CD4-positive, alpha-beta T cell treated with Interleukin-4 for 1 hour (primary cell): ENCODE measurements at places on chromosomes 4 and X.

GRCh38 chr4:9971711-9972110, 49.6 kb downstream of the SLC2A9 start:
- DNase-seq = no peak

DNA sequence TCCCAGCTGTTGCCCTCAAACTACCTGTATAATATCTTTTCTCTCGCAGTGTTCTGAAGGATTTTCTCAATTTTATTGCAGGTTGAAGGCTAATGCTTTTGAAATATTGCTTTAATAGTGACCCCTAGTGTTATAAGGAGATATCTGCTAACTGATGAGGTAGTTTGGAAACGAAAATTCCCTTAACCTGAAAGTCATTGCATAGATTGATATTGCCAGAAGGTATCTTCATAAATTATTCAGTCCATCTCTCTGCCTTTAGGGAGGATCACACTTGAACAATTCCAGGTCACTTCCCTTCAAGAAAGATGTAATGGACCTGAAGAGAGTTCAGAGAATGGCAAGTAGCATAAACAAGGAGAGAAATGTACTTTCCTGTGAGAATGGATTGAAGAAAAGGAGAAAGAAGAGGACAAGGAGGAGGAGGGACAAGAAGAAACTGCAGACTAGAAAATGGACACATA, 44.1 kb downstream of the TIGD4 start:
- DNase-seq = peak; percentile 52

- no peak for DNase-seq
Measured at GRCh38 chrX:65528293-65528692, 6.3 kb downstream of the LAS1L start.

DNA sequence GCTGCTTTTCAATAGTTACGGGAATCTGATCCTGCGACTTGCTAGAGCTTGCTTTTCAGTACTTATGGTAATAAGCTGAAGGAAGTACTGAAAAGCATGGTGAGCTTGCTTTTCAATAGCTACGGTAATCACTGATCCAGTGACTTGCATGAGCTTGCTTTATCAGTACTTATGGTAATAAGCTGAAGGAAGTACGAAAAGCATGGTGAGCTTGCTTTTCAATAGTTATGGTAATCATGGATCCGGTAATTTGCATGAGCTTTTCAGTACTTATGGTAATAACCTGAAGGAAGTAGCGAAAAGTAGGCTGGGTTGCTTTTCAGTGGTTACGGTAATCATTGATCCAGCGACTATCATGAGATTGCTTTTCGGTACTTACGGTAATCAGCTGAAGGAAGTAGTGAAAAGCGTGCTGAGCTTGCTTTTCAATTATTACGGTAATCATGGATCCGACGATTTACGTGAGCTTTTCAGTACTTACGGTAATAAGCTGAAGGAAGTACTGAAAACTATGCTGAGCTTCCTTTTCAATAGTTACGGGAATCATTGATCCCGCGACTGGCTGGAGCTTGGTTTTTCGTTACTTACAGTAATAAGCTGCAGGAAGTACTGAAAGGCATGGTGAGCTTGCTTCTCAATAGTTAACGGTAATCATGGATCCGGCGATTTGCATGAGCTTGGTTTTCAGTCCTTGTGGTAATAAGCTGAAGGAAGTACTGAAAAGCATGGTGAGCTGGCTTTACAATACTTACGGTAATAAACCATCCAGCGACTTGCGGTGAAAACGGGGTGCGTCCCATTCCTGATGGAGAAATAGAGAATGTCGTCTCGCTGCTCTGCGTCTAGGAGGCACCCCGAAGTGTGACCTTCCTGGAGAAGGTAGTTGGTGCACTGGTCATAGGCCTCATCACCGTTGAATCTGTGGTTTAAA, 6.5 kb downstream of the CRLF2 start:
- DNase-seq = peak; percentile 36

DNA sequence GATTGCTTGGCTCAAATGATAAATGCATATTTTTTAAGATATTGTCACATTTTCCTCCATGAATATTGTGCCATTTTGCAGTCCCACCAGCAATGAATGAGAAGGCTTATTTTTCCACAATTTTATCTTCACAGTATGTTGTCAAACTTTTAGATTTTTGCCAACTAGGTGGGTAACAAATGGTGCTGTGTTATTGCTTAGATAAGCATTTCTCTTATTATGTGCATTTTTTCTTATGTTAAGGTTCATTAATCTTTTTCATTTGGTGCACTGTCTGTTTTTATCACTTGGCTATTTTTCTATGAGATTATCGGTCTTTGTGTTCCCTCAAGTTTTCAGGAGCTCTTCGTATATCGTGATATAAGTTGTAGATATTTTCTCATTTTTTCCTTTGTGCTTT, 13.4 kb upstream of the AFM start:
- DNase-seq = no peak

DNA sequence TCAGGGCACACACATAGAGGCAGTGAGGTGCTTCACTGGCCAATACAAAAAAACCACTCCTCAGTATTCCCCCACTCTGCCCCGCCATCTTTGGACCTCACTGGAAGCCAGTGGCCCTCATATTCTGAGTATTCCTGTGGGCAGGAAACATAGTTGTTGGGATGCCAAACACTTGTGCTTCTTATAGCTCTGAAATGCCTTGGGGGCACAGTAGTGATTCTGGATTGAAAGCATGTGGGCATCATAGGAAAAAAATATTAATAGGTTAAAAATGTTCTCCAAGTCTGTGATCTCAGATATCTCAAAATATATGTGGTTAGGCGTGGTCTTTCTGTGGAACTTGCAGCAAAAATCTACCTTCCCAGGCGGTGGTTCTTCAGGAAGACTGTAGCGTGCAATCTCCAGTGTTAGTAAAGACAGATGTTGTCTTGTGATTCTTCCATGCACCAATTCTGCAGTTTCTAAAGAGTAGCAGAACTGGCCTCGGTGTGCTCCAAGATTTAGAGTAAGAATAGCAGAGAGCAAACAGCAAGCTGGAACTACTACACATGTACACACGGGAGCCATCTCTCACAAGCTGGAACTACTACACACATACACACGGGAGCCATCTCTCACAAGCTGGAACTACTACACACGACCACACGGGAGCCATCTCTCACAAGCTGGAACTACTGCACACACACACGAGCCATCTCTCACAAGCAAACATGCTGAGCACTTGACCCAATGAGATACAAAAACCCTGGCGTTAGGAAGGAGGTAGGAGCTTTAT, 8.0 kb upstream of the TENM3 start:
- DNase-seq = no peak

DNA sequence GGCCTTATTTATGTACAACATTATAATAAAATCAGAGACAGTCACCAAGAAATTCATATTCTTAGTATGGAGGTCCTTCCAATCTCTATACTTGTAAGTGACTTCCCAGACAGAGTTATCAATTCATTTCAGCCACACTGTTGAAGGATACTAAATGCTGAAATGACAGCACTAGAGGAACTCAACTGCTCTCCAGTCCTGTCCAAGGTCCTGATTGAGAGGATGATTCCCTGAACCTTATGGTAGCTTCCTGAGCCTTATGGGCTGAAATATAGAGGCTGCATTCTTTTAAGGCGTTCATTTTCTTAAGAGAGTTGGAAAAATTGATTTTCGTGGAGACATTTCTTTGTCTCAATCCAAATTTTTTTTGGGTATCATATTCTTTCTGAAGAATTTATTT, 205.9 kb downstream of the TLL1 start:
- no peak for DNase-seq

GRCh38 chr4:2296631-2297601, 35.0 kb upstream of the MXD4 start:
- DNase-seq = no peak

- no peak for DNase-seq
Measured at GRCh38 chr4:161554372-161554990, 609.3 kb downstream of the FSTL5 start.

GRCh38 chr4:83019794-83020494, 9.3 kb upstream of the LIN54 start:
- DNase-seq = no peak

GRCh38 chr4:84914686-84915395, 51.6 kb downstream of the WDFY3 start:
- DNase-seq = no peak

DNA sequence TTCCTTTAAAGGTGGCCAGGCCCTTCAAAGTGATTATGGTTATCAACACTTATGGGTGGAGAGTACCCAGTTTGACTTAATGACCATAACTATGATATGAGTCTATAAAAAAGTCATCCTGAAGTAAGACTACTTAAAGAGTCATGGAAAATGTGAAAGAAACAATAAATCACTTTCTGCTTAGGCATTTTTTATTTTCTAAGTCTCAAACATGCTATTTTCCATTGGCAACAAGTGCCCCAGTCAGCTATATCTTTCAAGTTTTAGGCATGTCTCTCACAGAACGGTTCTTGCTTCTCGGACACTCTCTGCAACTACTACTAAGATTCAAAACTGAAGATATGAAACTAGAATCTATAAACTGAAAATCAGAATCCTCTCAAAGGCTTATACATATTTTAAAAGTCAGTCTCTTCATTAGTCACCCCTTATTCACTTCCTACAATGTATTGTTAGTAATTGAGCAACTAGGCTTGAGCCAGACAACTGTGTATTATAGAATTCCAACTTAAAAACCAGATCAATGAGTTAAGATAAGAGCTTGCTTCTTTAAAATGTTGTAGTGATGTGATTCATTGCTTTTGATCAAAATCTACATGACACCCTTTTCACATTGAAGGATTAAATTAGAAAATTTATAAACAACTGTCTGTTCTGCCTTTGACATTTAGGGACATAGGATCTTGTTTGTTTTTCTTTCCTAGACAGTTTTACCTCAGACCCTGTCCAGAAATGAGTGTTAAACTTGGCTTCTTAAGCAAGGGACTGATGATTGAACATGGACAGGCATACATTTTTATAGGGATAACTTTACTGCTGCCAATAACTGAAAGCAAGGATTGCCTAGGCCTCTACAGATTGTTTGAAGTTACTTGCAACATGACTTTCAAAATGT, 2.9 kb downstream of the ANTXR2 start:
- no peak for DNase-seq

- DNase-seq = no peak
Measured at GRCh38 chr4:151302432-151302831, 23.0 kb downstream of the SH3D19 start.

DNA sequence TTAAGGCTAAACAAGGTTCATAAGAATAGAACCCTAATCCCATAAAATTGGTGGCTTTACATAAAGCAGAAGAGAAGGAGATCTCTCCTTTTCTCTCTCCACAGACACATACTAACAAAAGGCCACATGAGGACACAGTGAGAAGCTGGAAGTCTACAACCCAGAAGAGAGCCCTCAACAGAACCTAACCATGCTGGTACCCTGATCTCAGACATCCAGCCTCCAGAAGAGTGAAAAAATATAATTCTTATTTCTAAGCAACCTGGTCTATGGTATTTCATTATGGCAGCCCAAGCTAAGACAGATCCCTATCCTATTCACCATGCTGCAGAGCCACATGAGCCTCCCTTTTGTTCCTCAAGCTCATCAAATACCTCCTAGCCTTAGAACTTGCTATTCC, 195.5 kb downstream of the ANTXR2 start:
- no peak for DNase-seq

DNA sequence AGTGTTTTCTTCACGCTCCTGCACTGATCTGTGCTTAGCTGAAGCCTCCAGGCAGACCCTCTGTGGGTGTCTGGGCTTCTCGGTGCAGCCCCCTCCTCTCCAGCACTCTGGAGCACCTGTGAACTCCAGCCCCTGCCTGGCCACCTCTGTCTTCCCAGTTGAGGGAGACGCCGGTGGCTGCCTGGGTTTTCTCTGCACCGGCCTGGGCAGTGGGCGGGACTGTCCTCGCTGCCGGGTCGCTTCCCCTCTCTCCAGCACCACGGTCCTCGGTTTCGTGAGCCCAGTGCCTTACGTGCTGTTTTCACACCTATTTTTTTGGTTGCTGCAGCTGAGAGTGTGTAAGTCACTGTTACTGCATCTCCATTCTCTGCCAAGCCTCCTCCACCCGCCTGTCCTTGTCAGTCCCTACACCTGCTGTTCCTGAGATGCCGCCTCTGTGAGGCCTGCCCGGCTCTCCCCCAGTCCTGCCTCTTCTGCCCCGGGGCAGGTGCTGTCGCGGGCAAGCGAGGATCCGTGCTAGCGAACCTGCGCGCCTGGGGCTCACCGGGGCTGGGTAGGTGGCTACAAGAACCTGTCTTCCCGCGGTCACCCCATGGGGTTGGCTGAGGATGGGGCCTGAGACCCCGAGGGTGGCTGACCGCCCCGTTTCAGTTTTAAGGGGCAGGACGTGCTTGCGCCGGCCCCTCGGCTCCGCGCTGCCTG, 2.4 kb upstream of the FGFRL1 start:
- DNase-seq = peak; percentile 35

DNA sequence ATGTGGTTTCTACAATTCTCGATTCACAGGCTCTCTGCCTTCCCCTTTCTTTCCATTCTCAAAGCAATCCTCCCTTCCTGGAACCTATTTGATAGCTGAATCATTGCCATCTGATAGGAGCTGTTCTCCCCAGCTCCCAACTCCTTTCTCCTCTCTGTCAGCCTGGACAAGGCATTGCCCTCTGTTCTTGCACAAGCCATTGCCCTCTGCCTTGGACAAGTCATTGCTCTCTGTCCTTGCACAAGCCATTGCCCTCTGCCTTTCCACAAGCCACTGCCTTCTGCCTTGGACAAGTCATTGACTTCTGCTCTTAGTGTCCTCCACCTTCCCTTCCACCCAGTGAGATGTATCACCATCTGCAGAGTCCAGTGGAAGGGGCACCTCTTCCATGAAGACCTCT, 256.1 kb upstream of the STS start:
- DNase-seq = no peak

- peak; percentile 36 for DNase-seq
Measured at GRCh38 chrX:151680805-151681204, 14.5 kb upstream of the PRRG3 start.

GRCh38 chr4:137124278-137124932, 407.9 kb downstream of the PCDH18 start:
- no peak for DNase-seq

DNA sequence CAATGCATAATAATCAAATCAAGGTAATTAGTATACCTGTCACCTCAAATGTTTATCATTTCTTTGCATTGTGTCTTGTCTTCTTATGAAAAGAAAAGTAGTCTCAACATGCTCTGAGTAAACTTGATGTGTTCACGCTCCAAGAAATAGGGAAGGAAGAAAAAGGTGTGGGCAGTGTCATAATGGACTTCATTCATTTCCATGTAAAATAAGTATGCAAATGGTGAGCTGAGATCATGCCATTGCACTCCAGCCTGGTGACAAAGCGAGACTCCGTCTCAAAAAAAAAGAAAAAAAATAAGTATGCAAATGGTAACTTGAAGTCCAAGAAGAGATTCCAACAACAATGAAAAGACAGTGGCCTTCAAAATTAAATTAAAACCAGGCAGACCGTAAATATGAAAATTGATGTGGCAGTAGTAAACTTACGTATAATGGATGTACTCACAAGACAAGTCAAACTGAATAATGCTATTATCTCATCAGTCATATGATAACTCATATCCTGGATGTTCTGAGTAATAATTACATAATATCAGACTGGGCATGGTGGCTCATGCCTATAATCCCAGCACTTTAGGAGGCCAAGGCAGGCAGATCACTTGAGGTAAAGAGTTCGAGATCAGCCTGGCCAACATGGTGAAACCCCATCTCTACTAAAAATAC, 6.0 kb upstream of the CWH43 start:
- no peak for DNase-seq
